ENCODE measurements at places on chromosomes 4 and X. TPM values are rescaled to one million over a fixed set of nuclear protein-coding genes. Genes with fewer than 3 reads are reported as not detected.

Gene RASSF6
- not detected for polyA plus RNA-seq

GRCh38 chr4:1193206-1194009, 21.0 kb upstream of the SPON2 start:
- no peak overlapping the region for H3K4me3 ChIP-seq
- no peak overlapping the region for H3K27ac ChIP-seq
- H3K36me3 ChIP-seq, result peaks cover 8% of the 10 kb centered on the region

Gene RGN
- not detected for polyA plus RNA-seq

GRCh38 chr4:52643785-52644244, 15.3 kb downstream of the USP46 start:
- no peak overlapping the region for H3K4me3 ChIP-seq
- H3K36me3 ChIP-seq, result no peaks in the 10 kb centered on the region
- H3K27ac ChIP-seq, result no peak overlapping the region
- no peak for DNase-seq
- no peaks in the 10 kb centered on the region for H3K4me1 ChIP-seq
- H3K27me3 ChIP-seq, result no peaks in the 10 kb centered on the region

GRCh38 chr4:148787831-148788477, 345.7 kb upstream of the NR3C2 start:
- no peaks in the 10 kb centered on the region for H3K27me3 ChIP-seq
- H3K27ac ChIP-seq, result no peak overlapping the region
- no peak overlapping the region for H3K4me3 ChIP-seq
- no peaks in the 10 kb centered on the region for H3K36me3 ChIP-seq
- no peak for DNase-seq

- no peaks in the 10 kb centered on the region for H3K4me1 ChIP-seq
- no peak overlapping the region for H3K4me3 ChIP-seq
- H3K27ac ChIP-seq, result no peak overlapping the region
- H3K27me3 ChIP-seq, result no peaks in the 10 kb centered on the region
- no peaks in the 10 kb centered on the region for H3K36me3 ChIP-seq
Measured at GRCh38 chr4:172073590-172073989, 260.4 kb downstream of the GALNTL6 start.

DNA sequence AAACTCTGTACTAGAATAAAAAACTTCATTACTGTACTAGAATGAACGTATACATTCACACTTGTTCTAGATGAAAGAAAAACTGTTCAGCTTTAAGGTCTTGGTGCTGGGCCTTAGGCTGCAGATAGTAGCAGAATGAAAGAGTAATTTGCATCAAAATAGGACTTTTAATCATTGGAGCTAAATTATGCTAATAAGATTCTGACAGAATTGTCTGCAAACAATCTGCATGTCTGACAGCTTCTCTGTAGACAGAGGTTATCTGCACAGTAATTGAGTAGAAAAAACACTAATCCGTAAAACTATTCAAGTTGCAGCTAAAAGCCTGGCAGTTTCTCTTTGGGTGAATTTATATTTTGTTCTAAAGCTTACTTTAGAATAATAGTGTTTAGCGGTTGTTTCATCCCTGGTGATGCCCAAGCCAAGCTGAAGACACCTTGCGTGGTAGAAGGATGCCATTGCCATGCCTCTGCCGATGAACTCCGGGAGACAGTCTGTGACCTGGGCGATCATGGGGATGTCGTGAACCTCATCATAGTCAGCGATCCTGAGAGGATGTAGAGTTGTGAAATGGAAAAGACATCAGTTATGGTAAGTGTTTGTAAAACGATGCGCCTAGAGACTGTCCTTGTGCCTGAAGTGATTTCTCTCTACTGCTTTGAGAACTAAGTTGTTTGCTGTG, 25.3 kb downstream of the LRP2BP start:
- peaks cover 6% of the 10 kb centered on the region for H3K36me3 ChIP-seq
- no peaks in the 10 kb centered on the region for H3K27me3 ChIP-seq
- no peaks in the 10 kb centered on the region for H3K4me1 ChIP-seq
- no peak overlapping the region for H3K4me3 ChIP-seq
- H3K27ac ChIP-seq, result no peak overlapping the region

- no peaks in the 10 kb centered on the region for H3K27me3 ChIP-seq
- H3K36me3 ChIP-seq, result no peaks in the 10 kb centered on the region
- no peak overlapping the region for H3K4me3 ChIP-seq
- DNase-seq, result no peak
- H3K27ac ChIP-seq, result no peak overlapping the region
- H3K4me1 ChIP-seq, result no peaks in the 10 kb centered on the region
Measured at GRCh38 chrX:23394421-23394820, 59.8 kb downstream of the PTCHD1 start.

Gene TRAM1L1
- not detected for polyA plus RNA-seq

DNA sequence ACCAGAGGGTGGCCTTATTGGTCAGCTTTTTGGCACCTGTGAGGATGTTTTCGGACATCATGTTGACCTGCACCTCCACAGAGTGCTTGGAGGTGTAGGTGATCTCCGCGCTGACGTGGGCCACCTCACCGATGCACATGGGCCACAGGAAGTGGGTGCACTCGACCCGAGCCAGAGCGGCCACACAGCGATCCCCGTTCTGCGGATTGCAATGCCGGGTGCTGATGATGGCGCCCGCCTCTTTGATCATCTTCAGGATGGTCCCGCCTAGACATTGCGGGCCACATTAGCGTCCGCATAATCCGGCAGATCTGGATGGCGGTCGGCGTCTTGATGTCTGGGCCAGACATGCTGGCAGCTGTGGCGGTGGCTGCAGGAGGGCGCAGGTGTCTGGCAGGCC, 12.9 kb upstream of the N4BP2 start:
- no peak for DNase-seq
- H3K4me3 ChIP-seq, result no peak overlapping the region
- H3K36me3 ChIP-seq, result no peaks in the 10 kb centered on the region
- no peak overlapping the region for H3K27ac ChIP-seq
- H3K4me1 ChIP-seq, result no peaks in the 10 kb centered on the region

GRCh38 chr4:161186750-161187149, 977.0 kb downstream of the FSTL5 start:
- no peak overlapping the region for H3K27ac ChIP-seq
- no peak overlapping the region for H3K4me3 ChIP-seq
- no peak for DNase-seq
- no peaks in the 10 kb centered on the region for H3K27me3 ChIP-seq
- H3K4me1 ChIP-seq, result no peaks in the 10 kb centered on the region

- H3K4me3 ChIP-seq, result no peak overlapping the region
- no peak for DNase-seq
- no peaks in the 10 kb centered on the region for H3K27me3 ChIP-seq
- H3K4me1 ChIP-seq, result peaks cover 8% of the 10 kb centered on the region
Measured at GRCh38 chr4:1285790-1286553, 3.7 kb upstream of the MAEA start.

- no peaks in the 10 kb centered on the region for H3K36me3 ChIP-seq
- H3K27ac ChIP-seq, result no peak overlapping the region
- H3K27me3 ChIP-seq, result no peaks in the 10 kb centered on the region
- H3K4me1 ChIP-seq, result no peaks in the 10 kb centered on the region
Measured at GRCh38 chr4:78758085-78758484, 18.1 kb upstream of the BMP2K start.

DNA sequence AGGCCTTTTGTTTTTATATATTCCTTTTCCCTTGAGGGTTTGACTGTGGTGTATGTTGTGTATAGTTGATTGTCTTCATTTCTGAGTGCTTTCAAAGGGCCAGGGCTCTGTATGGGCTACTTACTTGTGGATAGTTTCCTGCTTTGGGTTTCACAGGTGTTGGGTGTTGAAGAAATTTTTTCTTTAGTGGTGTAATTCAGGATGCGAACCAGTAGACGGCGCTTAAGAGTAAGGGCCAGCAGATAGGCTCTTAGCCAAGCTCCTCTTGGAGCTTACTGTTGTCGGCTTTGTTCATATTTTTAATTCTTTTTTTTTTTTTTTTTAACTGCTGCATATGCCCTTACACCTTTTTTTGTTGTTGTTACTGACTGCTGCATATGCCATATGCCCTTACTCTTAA, 276.3 kb upstream of the GALNT7 start:
- H3K27ac ChIP-seq, result no peak overlapping the region
- no peaks in the 10 kb centered on the region for H3K4me1 ChIP-seq
- H3K36me3 ChIP-seq, result no peaks in the 10 kb centered on the region
- DNase-seq, result no peak
- no peak overlapping the region for H3K4me3 ChIP-seq

GRCh38 chr4:2250357-2251072, 8.6 kb upstream of the HAUS3 start:
- H3K4me3 ChIP-seq, result no peak overlapping the region
- H3K27me3 ChIP-seq, result no peaks in the 10 kb centered on the region
- DNase-seq, result no peak
- no peak overlapping the region for H3K27ac ChIP-seq
- peaks cover 3% of the 10 kb centered on the region for H3K36me3 ChIP-seq

Gene ARAP2
- 44.2 TPM for polyA plus RNA-seq

DNA sequence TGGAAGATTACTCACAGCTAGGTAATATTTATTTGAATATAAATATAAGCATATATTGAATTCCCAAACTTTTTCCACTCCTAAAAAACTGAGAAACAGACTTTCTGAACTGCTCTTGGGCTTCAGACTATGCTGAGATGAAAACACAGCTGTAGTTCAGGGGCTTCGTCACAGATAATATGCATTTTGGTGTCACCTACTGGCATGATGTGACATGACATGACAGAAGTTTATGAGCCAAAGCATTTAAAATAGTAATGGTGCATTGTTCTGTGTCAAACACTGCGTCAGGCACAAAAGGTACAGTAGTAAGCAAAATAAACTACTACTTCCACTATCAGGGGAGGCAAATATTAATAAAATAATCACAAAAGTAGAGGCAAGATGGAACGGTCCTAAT, 171.3 kb downstream of the BTC start:
- no peak overlapping the region for H3K4me3 ChIP-seq
- peaks cover 6% of the 10 kb centered on the region for H3K4me1 ChIP-seq
- H3K27me3 ChIP-seq, result no peaks in the 10 kb centered on the region

Gene MGARP
- polyA plus RNA-seq, result 0.84 TPM

DNA sequence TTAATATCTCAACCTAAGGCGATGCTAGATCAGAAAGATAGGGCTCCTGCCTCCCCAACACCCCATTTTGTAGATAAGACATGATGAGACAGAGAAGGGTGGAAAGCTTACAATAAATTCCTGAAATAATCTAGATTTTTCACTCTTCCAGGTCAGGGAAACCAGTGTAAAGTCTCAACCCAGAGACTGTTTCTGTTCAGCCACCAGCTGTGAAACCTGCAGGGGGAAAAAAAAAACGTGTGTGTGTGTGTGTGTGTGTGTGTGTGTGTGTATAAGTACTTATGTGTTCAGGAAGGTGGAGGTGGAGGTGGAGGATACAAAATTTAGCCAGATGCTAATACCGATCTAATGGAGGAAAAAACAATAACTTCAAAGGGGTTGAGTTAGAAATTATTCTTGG, 773 bp upstream of the ITM2A start:
- peaks cover 7% of the 10 kb centered on the region for H3K4me1 ChIP-seq
- no peaks in the 10 kb centered on the region for H3K27me3 ChIP-seq
- no peak for DNase-seq
- H3K27ac ChIP-seq, result peak overlapping the region; percentile 75
- H3K4me3 ChIP-seq, result peak overlapping the region; percentile 90
- no peaks in the 10 kb centered on the region for H3K36me3 ChIP-seq

- H3K4me3 ChIP-seq, result no peak overlapping the region
- H3K36me3 ChIP-seq, result no peaks in the 10 kb centered on the region
- no peaks in the 10 kb centered on the region for H3K4me1 ChIP-seq
- DNase-seq, result no peak
- no peaks in the 10 kb centered on the region for H3K27me3 ChIP-seq
- H3K27ac ChIP-seq, result no peak overlapping the region
Measured at GRCh38 chr4:150164956-150165629, 86.8 kb downstream of the DCLK2 start.

Gene SLC6A14
- not detected for polyA plus RNA-seq

Gene CSAG3
- not detected for polyA plus RNA-seq

GRCh38 chr4:14254252-14254651, 626.7 kb upstream of the BOD1L1 start:
- no peak overlapping the region for H3K27ac ChIP-seq
- H3K4me3 ChIP-seq, result no peak overlapping the region
- H3K27me3 ChIP-seq, result no peaks in the 10 kb centered on the region
- no peaks in the 10 kb centered on the region for H3K4me1 ChIP-seq
- H3K36me3 ChIP-seq, result no peaks in the 10 kb centered on the region
- DNase-seq, result no peak

Gene COMMD8
- 55.0 TPM for polyA plus RNA-seq

Gene IL21
- not detected for polyA plus RNA-seq

DNA sequence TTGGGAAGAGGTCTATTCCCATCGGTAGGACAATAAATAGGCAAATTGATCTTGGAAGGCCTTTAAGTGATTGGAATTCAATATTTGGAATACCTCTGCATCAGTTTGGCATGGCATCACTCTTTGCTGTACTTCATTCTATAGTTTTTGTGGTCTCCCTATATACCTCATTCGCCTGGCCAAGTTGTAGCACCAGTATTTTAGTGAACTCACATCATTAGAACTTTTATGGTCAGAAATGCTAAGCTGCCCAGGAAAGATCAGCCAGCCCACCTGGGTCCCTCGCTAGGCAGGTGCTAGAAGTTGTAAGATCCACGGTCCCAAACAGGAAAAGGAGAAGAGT, 40.3 kb downstream of the ZCCHC13 start:
- H3K27me3 ChIP-seq, result no peaks in the 10 kb centered on the region
- no peaks in the 10 kb centered on the region for H3K36me3 ChIP-seq
- no peak overlapping the region for H3K27ac ChIP-seq
- no peaks in the 10 kb centered on the region for H3K4me1 ChIP-seq

DNA sequence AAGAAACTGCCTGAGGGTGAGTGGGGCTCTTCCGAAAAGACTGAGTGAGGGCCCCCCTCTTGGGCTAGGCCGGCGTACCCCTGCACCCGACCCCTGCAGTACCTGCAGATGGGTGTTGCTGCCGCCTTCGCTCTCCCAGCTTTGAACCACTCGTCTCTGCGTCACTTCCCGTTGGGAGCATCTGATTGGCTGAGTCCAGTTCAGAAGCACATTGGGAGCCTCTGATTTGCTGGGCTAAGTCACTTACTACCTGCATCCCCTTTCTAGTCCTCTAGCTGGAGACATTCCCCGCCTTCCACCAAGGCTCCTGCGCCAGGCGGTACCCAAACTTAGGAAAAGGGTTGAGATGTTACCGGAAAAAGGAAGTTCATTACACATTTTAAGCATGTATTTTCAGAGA, 20.4 kb upstream of the WWC2 start:
- no peak for DNase-seq
- H3K36me3 ChIP-seq, result no peaks in the 10 kb centered on the region
- no peaks in the 10 kb centered on the region for H3K27me3 ChIP-seq
- no peaks in the 10 kb centered on the region for H3K4me1 ChIP-seq

Gene PSAPL1
- polyA plus RNA-seq, result not detected

- no peaks in the 10 kb centered on the region for H3K36me3 ChIP-seq
- no peak overlapping the region for H3K27ac ChIP-seq
- H3K4me3 ChIP-seq, result no peak overlapping the region
- H3K27me3 ChIP-seq, result no peaks in the 10 kb centered on the region
- DNase-seq, result no peak
Measured at GRCh38 chrX:482702-483203, 96.0 kb upstream of the PPP2R3B start.

Gene TEX13D
- not detected for polyA plus RNA-seq

DNA sequence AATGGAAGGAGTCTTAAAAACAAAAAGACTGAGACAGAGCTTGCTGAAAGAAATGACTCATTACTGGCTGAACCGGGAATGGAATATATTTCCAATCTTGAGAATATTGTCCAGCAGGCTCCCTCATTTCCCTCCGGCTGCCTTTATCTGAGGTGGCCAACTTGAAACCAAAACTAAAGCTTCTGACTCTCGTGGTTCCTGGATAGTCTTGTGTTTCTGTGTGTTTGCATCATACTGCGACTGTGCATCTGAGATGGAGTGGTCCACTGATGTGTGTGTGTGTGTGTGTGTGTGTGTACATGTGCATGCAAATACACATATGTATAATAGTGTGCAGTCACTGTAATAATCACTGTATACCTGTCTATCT, 145.6 kb upstream of the SCML1 start:
- no peak overlapping the region for H3K27ac ChIP-seq
- H3K36me3 ChIP-seq, result no peaks in the 10 kb centered on the region
- no peaks in the 10 kb centered on the region for H3K4me1 ChIP-seq
- no peaks in the 10 kb centered on the region for H3K27me3 ChIP-seq
- no peak overlapping the region for H3K4me3 ChIP-seq
- DNase-seq, result no peak

Gene MMRN1
- 0.33 TPM for polyA plus RNA-seq

Gene PCYT1B
- not detected for polyA plus RNA-seq

Measured in CD8-positive, alpha-beta memory T cell (primary cell).